Fibroblast of pulmonary artery (primary cell): ENCODE measurements at places on chromosomes 4 and X.

DNA sequence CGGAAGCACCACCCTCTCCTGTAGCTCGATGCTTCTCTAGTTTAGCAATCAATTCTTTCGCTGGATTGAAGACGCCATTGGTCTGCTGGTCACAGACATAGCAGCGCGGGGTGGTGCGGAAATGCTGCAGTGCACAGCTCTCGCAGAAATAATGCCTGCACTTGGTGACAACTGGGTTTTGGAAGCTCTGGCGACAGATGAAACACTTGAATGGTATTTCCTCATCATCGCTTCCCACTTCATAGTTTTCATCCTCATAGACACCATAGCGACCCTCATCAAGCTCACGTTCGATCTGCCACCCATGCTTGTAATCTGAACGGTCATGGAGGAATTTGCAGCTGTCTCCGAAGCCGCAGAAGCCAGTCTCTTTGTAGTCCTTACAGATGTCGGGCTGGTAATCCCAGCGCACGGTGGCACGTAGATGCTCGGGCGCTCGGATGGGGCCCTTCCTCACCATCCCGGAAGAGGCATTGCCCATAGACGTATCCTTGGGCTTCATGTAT is 854 bp downstream of the RNF113A start:
- DNase-seq, result no peak

GRCh38 chr4:52106191-52106590 is 55.1 kb downstream of the SPATA18 start:
- no peak for DNase-seq

DNA sequence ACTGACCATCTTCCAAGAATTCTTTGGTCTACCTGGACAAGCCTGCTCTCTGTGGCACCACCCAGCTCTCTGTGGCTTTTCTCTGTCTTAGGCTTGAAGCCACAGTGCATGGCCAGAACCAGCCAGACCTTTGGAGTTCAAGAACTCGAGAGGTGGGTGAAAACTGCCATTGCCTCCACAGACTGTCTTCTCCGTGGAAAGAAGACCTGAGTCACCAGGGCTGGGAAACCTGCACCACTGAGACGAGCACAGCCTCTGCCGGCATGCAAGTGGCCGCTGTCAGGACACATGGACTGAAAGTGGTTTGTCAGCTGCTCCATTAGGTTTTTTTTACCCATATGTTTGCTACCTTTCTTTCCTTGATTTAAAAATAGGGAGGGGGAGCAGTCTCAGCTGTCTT is 74.5 kb downstream of the MGST2 start:
- no peak for DNase-seq

DNA sequence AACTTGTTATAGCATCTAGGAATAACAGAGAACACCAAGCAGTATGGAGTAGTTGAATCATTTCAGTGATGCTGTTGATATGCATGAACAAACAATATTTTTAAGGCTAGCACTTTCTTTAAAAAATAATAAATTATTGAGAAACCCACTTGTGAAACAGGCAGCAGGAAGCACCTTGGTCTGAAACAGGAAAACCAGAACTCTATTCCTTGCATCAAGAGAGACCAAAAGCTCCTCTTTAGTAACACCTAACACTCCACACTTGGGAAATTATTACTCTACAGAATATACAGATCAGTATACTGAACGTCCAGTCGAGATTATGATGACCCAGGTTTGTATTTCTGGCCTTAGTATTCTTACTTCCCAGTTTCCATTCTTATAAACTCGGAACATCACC is 129.0 kb downstream of the ARAP2 start:
- no peak for DNase-seq

GRCh38 chr4:7399440-7400234 is 35.1 kb downstream of the PSAPL1 start:
- no peak for DNase-seq

DNA sequence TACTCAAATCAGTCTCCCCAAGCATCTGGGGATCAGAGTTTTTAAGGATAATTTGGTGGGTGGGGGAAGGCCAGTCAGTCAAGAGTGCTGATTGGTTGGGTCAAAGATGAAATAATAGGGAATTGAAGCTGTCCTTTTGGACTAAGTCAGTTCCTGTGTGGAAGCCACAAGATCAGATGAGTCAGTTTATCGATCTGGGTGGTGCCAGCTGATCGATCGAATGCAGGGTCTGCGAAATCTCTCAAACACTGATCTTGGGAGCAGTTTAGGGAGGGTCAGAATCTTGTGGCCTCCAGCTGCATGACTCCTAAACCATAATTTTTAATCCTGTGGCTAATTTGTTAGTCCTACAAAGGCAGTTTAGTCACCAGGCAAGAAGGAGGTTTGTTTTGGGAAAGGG is 17.3 kb upstream of the GLUD2 start:
- no peak for DNase-seq

GRCh38 chrX:18617407-18617750 is 54.5 kb downstream of the RS1 start:
- DNase-seq, result peak; percentile 63

- no peak for DNase-seq
These were observed 1.1 kb upstream of the CHST7 start for GRCh38 chrX:46572340-46572936.

GRCh38 chr4:25030277-25031076 is at the start of gene LGI2:
LGI2 (minus strand) TSS chr4:25030946; CDS start chr4:25030693, 253 bp downstream.
- no peak for DNase-seq

GRCh38 chrX:940691-941090 is 271.8 kb downstream of the CRLF2 start:
- no peak for DNase-seq

- no peak for DNase-seq
These were observed 4.6 kb downstream of the RAB33A start for GRCh38 chrX:130176354-130176776.

GRCh38 chr4:10704430-10704810 is 19.9 kb upstream of the CLNK start:
- no peak for DNase-seq

- no peak for DNase-seq
These were observed 3.3 kb downstream of the HAND2 start for GRCh38 chr4:173526724-173527102.

- DNase-seq, result peak; percentile 78
These were observed 94.9 kb upstream of the TBC1D9 start for GRCh38 chr4:140851032-140851636.

GRCh38 chr4:107854356-107855022 is 29.8 kb downstream of the SGMS2 start:
- DNase-seq, result peak; percentile 71

DNA sequence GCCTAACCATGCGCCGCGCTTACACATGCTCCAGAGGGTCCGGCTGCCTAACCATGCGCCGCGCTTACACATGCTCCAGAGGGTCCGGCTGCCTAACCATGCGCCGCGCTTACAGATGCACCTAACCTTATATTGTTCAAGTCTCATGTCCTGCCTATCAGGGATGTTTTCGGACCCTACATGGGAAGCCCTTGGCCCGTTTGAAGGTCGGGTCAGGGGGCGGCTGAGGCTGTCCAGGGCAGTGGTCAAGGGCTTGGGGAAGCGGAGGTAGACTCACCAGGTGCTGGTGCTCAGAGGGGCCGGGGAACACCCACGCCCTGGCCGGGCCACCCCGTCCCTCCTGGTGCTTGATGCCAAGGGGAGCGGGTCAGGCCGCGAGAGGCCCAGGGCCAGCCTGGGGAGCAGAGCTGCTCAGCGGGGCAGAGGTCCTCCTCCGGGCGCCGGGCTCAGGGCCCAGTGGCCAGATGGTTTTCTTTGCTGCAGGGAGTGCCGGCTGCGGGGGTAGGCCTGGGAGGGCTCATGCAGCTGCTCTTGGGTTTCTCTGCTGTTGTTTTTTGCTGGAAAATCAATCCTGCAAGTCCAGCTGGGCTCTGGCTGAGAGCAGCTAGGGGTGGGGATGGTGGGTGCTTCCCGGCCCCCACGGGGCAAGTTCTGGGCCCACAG is 35.4 kb upstream of the SPON2 start:
- peak; percentile 85 for DNase-seq

DNA sequence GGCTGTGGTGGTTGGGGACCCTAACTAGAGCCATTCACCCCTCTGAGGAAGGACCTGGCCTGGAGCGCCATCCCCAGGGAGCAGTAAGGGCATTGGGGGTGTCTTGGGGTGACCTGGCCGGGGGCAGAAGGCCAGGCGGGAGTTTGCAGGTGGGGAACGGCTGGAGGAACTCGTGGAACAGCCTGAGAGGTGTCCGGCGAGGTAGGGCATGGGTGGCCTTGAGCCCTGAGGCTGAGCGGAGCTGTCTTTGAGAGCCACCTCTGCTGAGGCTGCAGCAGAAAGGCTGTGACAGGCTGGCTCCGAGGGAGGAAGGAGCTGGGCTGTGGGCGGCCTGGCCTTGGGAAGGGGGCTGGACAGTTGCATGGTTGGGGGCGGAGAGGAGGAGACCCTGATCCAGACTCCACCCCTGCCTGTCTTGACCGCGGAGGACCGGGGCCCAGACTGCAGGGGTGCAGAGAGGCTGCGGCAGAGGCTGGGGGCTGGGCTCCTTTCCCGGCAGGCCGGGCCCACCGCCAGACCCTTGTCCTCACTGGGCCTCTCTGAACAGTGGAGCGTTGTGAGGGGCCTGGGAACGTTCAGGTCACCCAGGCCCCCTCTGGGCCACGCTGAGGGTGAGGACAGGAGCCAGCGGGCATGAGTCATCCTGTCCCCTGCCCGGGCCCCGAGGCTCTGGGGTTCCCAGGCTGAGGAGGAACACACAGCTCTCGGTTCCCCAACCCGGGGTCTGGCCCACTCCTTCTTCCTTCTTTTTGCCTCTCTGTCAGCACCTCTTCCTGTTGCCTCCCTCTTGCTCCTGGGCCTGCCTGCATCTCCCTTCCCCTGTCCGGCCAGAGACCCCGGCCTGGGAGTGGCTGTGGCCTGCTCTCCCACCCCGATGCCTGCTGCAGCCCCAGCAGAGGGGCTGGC is 8.1 kb downstream of the SH3BP2 start:
- peak; percentile 86 for DNase-seq
